ENCODE measurements at places on chromosomes 13 and 19.

DNA sequence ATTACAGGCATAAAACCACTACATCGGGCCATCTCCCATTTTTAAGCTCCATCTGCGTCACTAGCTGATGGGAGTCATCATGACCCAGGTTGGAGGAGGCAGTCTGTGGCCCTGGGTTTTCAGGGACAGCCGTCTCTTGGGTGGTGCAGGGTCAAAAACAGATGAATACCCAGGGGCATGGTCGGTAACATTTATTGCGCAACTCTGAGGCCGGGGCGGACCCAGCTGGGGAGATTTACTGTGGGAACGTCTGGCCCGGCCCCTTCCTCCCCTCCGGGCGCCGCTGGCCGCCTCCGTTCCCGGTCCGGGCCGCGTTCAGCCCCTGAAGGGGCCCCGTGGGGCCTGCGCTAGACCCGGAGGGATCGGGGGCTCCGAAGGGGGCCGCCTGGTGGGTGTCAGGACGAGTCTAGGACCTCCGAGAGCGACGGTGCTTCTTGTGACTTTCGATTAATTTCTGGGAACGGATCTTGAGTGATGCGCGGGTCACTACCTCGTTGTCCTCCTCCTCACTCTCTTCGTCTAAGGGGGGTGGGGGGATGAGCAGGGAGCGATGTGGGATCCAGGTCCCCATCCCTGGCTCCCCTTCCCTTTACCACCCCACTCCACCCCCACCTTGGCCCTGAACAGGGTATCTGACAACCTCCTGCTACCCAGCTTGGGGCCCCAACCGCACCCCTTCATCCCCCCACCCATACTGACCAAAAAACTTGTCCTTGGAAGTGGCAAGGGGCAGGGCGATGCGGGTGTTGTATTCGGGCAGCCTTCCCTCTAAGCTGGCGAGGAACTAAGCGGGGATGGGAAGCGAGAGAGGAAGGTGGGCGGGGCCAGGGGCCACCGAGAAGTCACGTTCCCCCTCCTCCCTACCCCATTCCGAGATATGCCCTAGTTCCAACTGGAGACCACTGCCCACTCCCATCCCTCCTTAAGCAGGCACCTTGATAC lies 1.6 kb upstream of the RGL3 start:
- no peak for DNase-seq

DNA sequence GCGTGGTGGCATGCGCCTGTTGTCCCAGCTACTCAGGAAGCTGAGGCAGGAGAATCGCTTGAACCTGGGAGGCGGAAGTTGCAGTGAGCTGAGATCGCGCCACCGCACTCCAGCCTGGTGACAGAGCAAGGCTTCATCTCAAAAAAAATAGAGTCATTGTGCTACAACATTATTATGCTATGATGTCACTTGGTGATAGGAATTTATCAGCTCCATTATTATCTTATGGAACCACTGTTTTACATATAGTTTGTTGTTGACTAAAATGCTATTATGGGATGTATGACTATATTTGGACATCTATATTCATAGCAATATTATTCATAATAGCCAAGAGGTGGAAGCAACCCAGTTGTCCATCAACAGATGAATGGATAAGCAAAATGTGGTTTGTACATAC lies 26.4 kb upstream of the SLC7A1 start:
- DNase-seq: no peak

DNA sequence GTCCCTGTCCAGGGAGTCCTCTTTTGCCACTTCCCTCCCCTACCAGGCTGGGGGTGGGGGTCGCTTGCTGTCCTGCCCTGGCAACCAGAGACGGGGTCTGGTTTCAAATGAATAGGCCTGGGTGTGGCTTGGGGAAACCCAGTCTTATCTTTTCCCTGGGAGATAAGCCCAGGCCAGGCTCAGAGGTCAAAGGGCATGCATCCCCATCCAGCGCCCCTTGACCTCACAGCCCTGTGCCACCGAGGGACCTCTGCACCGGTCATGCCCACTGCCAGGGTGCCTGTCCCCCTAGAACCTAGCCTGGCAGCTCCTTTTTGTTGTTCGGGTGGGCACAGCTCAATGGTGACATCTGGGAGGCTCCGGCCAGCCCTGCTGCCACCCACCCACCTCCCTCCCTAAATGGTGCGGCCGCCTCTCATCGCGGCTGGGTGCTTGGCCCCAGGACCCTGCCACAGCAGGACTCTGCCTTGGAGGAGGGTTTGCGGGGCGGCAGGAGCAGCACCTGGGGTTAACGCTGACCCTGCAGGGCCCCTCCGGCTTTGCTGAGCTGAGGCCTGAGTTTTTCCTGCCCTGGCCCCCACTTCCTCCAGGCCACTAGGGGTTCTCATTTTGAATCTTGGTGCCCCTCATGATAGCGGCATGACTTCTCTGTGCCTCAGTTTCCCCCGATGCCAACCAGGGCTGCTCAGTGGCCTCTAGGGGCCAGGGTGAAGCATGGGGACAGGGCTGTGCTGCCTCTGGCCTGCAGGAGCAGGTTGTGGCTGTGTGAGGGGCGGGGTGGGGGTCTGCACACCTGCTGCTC lies 2.9 kb upstream of the CERS1 start:
- DNase-seq: no peak

GRCh38 chr19:6671960-6672359 lies 2.0 kb upstream of the TNFSF14 start:
- DNase-seq: no peak

- no peak for DNase-seq
Measured at GRCh38 chr13:74771964-74772363, 637.8 kb upstream of the KLF12 start.

GRCh38 chr19:54364775-54365257 lies at the start of gene LAIR1:
Gene LAIR1, minus strand, starts transcription at chr19:54364931. Its CDS starts 127 bp downstream, at chr19:54364804.
- DNase-seq: no peak

- DNase-seq: no peak
Measured at GRCh38 chr19:16001481-16002312, 52.9 kb downstream of the OR10H4 start.

DNA sequence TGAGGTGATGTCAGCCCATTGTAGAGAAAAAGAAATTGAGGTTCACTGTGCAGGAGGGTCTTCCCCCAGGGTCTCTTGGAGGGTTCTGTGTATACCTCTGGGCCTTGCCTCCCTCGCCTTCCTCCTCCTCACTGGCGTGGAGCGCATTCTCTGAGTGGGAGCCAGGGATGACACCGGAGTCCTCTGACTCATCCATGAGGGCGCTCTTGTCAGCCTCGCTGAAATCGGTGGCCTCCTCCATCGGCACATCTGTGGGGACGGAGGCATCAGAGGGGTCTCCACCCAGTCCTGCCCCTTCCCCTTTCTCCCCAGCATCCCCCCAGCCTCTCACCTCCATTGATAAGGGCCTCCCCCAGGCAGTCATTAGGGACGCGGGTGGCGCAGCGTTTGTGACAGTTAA lies 16.2 kb downstream of the PRKD2 start:
- no peak for DNase-seq

DNA sequence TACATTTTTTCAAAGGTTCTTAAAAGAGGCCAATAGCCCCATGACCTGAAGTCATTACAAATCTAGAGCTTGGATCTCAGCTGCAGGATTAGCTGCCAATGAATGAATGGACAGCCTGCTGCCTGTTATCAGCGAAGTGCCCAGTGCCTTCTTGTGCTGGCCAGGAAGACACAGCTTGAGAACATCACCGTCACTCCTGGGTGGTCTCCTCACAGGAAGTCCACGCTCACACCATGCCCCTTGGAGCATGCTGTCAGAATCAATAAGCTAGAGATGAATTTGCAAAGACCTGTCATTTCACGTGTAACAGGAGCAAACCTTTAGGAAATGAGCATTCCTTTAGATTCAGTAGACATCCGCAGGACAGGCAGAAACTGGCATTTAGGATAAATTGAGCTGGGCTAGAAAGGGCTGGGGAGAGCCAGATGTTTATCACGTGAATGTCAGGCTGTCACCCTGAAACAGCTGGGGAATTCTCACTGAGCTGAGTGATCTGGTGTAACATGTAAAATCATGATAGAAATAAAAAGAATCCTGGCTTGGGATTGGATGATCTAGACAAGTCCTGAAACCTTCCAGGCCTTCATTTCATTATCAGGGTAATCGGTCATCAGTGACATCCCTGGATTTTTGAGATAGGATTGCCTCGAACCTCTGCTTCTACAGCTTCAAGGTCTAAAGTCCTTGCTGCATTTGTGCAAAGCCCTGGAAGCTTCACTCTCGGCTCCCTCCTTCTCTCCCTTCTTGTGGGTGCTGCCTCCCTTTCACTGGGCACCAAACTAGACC lies 49.9 kb upstream of the MEDAG start:
- no peak for DNase-seq

GRCh38 chr13:24184265-24184841 lies 23.8 kb downstream of the SPATA13 start:
- DNase-seq: no peak

GRCh38 chr13:68929075-68929745 lies 1178.4 kb upstream of the ATXN8OS start:
- DNase-seq: no peak

DNA sequence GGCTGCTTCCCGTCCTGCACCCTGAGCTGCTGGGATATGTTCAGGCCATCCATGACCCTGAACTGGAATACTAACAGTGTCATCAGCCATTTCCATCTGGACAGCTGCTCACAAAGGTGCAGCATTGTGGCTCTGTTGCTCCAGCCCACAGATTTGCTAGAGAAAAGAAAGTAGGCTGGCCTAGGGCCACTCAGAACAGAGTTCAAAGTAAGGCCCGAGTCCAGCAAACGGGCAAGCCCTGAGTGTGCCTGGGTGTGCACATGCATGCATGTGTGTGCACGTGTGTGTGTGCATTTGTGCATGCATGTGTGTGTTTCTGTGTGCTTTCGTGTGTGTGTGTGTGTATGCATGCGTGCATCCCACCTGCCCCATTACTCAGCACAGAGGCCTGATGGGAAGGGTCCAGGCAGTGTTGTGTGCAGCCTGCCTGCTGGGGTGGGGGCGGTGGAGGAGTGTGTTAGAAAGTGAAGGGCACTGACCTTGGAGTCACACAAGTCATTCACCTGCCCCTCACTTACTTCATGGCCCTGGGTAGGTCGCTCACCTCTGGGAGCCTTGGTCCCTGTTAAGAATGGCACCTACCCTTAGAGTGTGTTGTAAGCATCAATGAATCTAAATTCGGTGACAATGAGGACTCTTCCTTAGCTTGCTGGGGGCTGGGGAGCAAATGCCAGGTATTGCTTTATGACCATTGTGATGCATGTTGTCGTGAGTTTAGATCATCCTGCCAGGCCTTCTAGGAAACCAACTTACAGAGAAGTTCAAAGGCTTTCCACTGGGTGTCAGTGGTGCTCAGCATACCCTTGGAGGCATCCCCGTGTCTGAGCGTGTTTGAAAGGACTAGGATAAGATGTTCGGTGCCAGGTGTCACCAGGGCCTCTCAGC lies 53.2 kb downstream of the GPR12 start:
- peak; percentile 75 for DNase-seq

GRCh38 chr13:109140479-109141349 lies 511.3 kb downstream of the MYO16 start:
- DNase-seq: no peak

DNA sequence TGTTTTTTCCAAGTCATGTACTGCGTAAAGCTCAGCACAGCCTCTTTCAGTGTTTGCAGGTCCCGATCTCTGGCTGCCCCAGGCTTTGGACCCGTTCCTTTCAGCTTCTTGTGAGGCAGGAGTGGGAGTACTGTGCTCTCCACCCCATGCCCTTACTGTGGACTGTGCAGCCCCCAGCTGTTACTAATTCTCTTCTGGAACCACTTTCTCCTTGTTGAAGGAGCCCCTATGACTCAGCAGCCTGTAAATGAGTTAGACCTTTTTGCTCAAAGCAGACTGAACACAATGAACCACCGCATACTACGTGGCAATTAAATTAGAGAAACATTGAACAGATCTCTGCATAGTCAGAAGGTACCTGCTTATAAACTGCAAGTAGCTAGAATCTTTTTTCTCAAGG lies 39.0 kb downstream of the SERTM1 start:
- no peak for DNase-seq

GRCh38 chr19:8245869-8246835 lies 37.0 kb downstream of the CERS4 start:
- DNase-seq: no peak

DNA sequence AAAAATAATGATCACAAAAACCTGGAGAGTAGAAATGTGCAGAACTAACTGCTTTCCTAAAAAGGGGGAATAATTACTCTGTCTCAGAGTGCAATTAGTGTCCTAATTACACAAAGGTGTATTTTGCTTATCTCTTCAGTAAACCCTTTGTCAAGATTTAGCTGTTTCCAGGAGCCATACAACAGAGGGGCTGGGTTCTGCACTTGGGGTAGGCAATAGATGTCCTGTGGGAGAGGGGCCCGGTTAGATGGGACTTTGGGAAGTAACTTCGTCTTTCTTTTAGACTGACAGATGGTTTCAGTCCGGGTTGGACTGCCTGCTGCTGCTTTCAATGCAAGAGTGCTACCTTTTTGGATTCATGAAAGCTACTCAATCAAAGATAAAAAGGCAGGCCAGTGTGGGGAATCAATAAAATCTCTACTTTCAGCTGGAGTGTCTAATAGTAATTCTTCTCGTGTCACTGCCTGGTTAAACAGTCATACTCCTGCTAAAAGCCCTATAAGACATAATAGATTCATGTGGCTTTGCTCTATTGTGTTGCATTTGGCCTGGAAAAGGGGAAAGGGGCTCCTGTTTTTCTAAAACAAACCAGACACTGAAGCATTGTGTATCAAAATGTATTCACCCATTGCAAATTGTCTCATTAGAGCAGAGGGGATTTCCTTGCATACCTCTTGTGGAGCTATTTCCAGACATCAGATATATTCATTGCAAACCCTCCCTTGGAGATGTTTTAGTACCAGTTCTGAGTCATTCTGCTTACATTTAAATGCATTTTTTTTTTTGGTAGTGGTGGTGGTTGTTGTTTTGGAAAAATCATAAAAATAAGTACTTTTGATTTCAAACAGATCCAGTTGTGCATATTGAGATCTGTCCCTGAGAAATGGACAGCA lies 83.3 kb upstream of the PCDH8 start:
- no peak for DNase-seq

Measured in COR-L47 (cell line).